Activated T-cell treated with anti-CD3 and anti-CD28 coated beads, Interleukin-2, amount 50 U/mL, for 72 hours (primary cell): ENCODE measurements at places on chromosomes 7 and 10. TPM values are rescaled to one million over a fixed set of nuclear protein-coding genes. Genes with fewer than 3 reads are reported as not detected.

Gene LIPJ
- not detected for total RNA-seq

DNA sequence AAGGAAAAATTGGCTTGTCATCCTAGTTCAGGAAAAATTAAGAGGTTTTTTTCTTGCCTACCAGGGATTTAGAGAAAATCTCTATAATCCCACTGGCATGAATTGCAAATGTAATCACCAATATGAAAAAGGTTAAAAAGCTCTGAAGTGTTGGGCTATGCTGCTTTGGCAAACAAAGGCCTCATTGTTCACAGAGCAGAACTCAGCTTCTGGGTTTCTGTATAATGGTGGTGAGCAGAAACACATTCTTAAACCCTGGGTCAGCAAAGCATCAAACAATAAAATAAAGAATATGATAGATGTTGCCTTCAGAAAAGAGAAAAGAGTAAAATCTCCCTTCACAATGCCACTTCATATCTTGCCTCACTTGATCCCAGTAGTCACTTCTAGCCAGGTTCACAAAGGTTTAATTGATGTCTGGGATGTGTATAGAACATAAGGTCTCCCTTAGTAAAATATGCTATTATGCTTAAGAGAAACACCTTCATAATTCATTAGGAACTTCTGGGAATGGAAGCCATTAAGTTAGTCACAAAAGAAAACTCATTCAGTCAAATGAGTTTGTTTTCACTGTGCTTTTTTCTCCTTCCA lies 1255.5 kb upstream of the PHF14 start:
- H3K36me3 ChIP-seq: no peaks in the 10 kb centered on the region
- H3K27me3 ChIP-seq: no peaks in the 10 kb centered on the region
- H3K4me3 ChIP-seq: no peak overlapping the region
- DNase-seq: no peak
- H3K4me1 ChIP-seq: no peaks in the 10 kb centered on the region

DNA sequence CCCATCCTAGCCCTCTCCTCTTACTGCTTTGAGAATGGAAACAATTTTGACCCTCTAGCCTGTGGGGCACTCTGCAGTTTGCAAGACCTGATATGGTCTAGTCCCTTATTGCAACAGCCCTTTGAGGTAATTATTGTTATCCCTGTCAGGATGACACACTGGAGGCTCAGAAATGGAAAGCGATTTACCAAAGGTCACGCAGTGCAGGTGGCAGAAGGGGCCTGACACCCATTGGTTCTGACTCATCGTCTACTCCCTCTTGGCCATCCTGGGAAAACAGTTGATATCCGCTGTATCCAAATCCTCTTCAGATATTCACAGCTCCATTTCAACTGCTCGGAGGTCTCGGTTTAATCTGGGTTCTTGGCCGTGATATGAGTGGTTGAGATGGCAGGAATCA lies 44.7 kb upstream of the AQP1 start:
- no peaks in the 10 kb centered on the region for H3K27me3 ChIP-seq
- no peaks in the 10 kb centered on the region for H3K36me3 ChIP-seq
- H3K4me3 ChIP-seq: no peak overlapping the region
- H3K27ac ChIP-seq: no peak overlapping the region

Gene STRIP2
- total RNA-seq: 79.2 TPM

Gene CPA2
- total RNA-seq: not detected

- no peak for DNase-seq
- H3K27ac ChIP-seq: no peak overlapping the region
- peaks cover 57% of the 10 kb centered on the region for H3K27me3 ChIP-seq
- peak overlapping the region; percentile 63 for H3K4me3 ChIP-seq
Measured at GRCh38 chr7:155806096-155806871, 6.0 kb downstream of the SHH start.

Gene CCDC146
- 2.0 TPM for total RNA-seq

Gene TMEM196
- not detected for total RNA-seq

- no peak for DNase-seq
- no peaks in the 10 kb centered on the region for H3K27me3 ChIP-seq
- no peaks in the 10 kb centered on the region for H3K36me3 ChIP-seq
- H3K4me1 ChIP-seq: no peaks in the 10 kb centered on the region
Measured at GRCh38 chr10:113151190-113151666, 201.2 kb downstream of the TCF7L2 start.

Gene SPDYE16
- total RNA-seq: not detected

- H3K4me1 ChIP-seq: peaks cover 10% of the 10 kb centered on the region
- no peak overlapping the region for H3K4me3 ChIP-seq
- H3K27me3 ChIP-seq: no peaks in the 10 kb centered on the region
- H3K36me3 ChIP-seq: no peaks in the 10 kb centered on the region
- H3K27ac ChIP-seq: peak overlapping the region; percentile 57
Measured at GRCh38 chr7:149440222-149440621, 20.6 kb downstream of the ZNF777 start.

DNA sequence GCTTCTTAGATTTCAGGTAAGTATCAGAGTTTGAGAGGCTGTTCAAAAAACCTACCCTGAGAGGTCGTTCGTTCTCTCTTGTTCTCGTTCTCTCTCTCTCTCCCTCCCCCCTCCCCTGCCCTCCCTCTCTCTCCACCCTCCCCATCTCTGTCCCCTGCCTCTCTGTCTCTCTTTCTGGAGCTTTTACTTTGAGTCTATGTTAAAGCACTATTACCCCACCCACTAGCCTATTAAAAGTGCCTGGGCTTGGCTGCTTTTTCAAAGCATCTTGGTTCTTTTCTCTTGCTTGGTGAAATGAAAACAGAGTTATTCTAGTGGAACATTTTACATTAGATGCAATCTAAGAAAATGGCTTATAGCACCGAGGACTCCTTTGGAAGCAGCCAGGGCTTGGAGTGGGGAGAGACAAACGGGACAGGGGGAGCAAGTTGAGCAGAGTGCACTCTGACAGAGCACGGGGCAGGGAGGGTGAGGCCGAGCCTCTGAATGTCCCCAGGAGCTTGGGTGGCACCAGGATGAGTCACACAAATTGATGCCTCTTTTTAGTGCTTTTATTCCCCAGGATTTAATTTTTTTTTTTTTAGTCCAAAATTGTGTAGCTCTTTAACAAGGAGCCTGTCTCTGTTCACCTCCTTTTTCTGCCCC lies 134.3 kb downstream of the CFAP58 start:
- no peak overlapping the region for H3K4me3 ChIP-seq
- no peak overlapping the region for H3K27ac ChIP-seq
- DNase-seq: no peak
- H3K36me3 ChIP-seq: no peaks in the 10 kb centered on the region
- H3K4me1 ChIP-seq: no peaks in the 10 kb centered on the region

DNA sequence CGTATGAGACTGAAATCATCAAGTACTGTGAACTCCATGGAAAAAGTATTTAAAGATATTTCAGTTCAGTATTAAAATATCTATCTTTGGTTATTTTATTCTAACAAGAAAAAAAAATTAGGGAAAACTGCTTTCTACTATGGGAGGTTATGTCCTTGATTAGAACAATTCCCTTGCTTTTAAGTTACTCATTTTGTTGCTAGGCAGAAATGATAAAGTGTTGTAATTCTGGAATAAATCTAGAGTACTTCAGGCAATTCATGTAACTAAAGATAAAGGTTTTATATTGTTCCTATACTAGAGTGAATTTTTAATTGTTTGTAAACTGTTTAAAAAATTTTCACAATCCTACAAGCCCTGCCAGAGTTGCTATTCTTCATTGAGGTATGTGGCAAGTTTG lies 92.0 kb downstream of the BBS9 start:
- no peaks in the 10 kb centered on the region for H3K36me3 ChIP-seq
- no peak overlapping the region for H3K4me3 ChIP-seq
- H3K4me1 ChIP-seq: no peaks in the 10 kb centered on the region
- no peak overlapping the region for H3K27ac ChIP-seq
- H3K27me3 ChIP-seq: no peaks in the 10 kb centered on the region
- DNase-seq: no peak

Gene PRPS1L1
- total RNA-seq: not detected

DNA sequence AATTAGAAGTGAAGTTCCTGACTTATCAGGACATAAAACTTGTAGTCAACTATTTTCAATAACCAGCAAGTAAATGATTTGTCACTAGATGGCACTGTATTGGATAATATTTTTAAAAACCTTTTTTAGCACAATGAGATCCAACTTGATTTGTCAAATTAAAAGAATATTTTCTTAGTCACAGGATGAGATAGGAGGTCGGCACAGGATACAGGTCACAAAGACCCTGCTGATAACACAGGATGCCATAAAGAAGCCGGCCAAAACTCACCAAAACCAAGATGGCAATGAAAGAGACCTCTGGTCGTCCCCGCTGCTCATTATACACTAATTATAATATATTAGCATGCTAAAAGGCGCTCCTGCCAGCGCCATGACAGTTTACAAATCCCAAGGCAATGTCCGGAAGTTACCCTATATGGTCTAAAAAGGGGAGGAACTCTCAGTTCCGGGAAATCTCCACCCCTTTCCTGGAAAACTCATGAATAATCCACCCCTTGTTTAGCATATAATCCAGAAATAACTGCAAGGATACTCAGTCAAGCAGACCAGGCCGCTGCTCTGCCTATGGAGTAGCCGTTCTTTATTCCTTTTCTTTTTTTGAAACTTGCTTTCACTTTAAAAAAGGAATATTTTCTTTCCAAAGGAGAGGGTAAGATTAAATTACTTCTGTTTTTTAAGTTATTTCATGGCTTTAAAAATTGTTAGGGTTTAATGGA lies 255.7 kb upstream of the MKLN1 start:
- peak overlapping the region; percentile 82 for H3K27ac ChIP-seq
- peak overlapping the region; percentile 39 for H3K4me3 ChIP-seq
- no peaks in the 10 kb centered on the region for H3K27me3 ChIP-seq
- H3K4me1 ChIP-seq: peaks cover 59% of the 10 kb centered on the region
- peaks cover 14% of the 10 kb centered on the region for H3K36me3 ChIP-seq
- peak; percentile 19 for DNase-seq

GRCh38 chr7:141673346-141673745 lies 28.6 kb downstream of the DENND11 start:
- H3K4me3 ChIP-seq: no peak overlapping the region
- DNase-seq: no peak
- H3K27me3 ChIP-seq: no peaks in the 10 kb centered on the region
- H3K36me3 ChIP-seq: peaks cover 3% of the 10 kb centered on the region

DNA sequence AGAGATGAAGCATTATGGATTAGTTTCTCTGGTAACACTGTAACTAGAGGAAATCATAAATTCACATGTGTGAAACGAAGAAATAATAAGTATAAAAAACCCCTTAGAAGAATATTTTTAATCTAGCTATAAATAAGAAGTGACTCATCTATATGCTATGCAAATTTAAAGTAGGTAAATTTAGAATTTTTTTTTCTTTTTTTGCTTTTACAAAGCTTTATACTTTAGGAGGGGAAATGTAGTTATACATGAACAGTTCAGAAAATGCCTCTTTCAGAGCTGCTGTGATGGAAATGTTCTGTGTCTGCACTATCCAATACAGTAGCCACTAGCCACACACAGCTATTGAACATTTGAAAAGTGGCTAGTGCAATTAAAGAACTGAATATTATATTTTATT lies 87.3 kb downstream of the REEP3 start:
- H3K27ac ChIP-seq: no peak overlapping the region
- no peaks in the 10 kb centered on the region for H3K27me3 ChIP-seq
- DNase-seq: no peak
- peaks cover 2% of the 10 kb centered on the region for H3K36me3 ChIP-seq
- H3K4me1 ChIP-seq: peaks cover 9% of the 10 kb centered on the region
